Activated CD4-positive, CD25-positive, alpha-beta regulatory T cell (primary cell): ENCODE measurements at places on chromosomes 3 and 15.

GRCh38 chr3:61358364-61358763 lies 107.1 kb upstream of the FHIT start:
- no peak for DNase-seq

DNA sequence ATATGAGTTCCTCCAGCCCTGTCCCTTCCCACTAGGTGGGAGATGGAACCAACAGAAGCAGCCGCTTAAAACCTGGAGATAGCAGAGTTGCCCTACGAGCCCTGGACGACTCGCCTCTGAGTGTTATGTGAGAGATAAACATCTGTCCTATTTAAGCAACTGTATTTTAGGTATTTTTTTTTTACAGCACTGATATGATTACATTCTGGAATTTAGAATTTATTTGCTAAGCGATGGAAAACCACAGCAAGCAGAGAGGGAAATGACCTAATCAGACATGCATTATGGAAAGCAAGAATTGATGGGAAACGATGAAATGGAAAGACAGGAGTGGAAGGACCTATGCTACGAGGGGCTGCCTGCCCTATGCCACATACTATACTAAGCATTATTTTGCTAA lies 379.0 kb upstream of the IL12A start:
- DNase-seq: no peak

DNA sequence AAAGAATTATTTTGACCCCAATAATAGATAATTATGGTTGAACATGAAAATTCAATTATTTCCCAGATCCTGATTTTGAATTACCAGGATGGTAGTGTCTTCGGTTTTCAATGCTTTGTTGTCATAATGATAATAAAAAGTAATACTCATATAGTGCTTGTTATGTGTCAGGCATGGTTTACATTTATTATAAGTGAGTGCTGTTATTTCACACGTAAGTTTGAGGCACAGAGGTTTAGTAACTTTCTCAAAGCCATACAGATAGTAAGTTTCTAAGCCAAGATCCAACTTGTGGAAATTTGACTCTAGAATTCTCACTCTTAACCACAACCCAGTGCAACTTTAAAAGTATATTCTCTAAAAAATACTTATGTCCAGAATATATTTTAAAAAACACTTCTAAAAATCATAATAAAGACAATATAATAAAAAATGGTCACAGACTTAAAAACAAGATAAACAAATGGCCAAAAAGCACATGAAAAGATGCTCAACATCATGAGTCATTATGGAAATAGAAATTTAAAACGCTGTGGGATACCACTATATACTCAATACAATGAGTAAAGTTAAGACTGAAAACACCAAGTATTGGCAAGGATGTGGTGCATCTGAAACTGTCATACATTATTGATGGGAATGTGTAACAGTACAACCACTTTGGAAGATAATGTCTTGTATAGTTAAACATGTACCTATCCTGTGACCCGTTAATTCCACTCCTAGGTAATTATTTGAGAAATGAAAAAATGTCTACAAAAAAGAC lies 45.2 kb downstream of the SPRED1 start:
- DNase-seq: no peak

DNA sequence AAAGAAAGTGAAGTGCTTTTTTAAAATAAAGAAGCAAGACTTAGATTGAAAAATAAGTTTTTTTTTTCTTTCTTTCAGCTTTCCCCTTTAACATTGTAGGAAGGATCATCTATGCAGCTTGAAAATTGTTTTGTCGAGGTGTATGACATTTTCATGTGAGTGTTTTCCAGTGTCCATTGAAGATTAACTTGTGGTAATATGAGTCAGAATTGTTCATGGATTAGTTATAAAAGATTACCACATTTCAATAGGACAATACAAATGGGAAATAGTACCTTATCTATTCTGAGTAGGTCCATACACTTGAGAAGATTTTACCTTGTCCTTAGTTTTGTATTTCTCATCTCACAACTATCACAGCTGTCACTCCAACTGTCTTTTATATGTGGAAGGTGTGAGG lies 1234.7 kb downstream of the NSUN3 start:
- DNase-seq: no peak

DNA sequence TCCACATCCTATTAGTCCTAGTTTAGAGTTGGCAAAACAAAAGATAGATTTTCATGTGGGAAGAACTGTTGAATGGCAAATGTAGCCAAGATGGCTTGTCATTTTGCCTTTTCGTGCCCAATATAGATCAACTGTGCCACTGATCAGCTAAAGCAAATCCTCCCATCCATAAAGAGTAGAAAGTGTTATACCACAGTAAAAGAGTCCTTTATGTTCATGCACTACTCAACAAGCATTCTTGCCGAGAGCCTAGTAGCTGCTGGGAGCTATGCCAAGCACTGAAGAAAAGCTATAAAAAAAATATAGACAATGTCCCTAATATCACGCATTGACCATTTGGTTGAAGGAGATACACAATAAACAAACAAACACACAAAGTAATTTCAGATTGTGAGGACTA lies 225.2 kb downstream of the KCNMB2 start:
- DNase-seq: no peak

DNA sequence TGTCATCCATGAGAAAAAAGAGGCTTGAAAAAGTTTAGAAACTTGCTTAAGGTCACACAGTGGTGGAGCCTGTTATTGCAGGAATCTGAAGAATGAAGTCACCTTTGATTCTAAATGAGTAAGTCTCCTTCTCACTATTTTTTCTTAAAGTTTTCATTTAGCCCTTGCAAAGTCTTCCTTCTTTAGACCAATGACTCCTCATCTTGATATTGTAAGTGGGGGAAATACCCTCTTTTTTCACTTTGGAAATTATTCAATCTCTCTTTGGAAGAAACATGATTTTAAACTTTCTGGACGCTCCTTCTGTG lies 787 bp upstream of the SLMAP start:
- DNase-seq: no peak

- no peak for DNase-seq
These were observed 681.6 kb upstream of the ARPP21 start for GRCh38 chr3:34957677-34958076.

DNA sequence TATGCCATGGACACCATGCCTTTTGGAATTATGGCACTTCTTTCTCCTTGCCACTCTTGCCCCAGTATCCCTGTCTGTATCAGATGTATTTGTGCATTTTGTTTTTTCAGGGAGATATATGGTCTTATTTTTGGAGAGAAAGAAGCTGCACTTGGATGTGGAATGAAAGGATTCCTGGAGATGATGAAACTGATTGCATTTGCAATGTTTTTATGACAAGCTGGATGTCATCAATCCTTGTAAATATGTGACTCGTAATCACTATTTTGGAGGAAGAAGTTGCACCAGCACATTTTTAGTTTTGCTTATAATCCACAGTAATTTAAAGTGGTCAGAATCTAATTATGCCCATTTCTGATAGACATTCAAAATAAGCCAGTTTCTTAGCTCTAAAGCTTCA lies 165.0 kb downstream of the NR1D2 start:
- no peak for DNase-seq

DNA sequence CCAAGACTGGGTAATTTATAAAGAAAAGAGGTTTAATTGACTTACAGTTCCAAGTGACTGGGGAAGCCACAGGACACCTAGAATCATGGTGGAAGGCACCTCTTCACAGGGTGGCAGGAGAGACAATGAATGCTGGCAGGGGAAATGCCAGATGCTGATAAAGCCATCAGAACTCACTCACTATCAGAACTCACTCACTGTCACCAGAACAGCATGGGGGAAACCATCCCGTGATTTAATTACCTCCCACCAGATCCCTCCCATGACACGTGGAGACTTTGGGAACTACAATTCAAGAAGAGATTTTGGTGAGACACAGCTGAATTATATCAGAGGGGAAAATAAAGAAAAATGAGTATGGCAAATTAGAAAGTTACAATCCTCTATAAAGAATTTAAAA lies 310.9 kb downstream of the BCHE start:
- DNase-seq: no peak

- no peak for DNase-seq
These were observed 22.7 kb upstream of the CHD2 start for GRCh38 chr15:92877416-92877815.

- no peak for DNase-seq
These were observed 289.1 kb upstream of the DNAJC19 start for GRCh38 chr3:181278468-181279238.

DNA sequence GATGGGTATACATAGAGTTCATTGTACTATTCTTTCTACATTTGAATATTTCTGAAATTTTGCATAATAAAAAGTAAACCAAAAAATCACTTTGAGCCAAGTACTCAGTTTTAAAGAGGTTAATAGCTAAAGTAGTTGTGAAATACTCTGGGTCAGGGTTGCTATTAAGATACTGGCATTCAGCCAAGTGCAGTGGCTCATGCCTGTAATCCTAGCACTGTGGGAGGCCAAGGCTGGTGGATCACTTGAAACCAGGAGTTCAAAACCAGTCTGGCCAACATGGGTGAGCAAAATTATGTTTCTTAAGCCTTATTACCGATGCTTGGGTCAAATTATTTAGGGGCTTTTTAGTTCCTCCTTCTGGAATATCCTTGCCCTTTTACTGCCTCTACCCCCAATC lies 122.0 kb upstream of the MELTF start:
- DNase-seq: no peak
